Effector CD4-positive, alpha-beta T cell (primary cell): ENCODE measurements at places on chromosomes 1 and 21.

DNA sequence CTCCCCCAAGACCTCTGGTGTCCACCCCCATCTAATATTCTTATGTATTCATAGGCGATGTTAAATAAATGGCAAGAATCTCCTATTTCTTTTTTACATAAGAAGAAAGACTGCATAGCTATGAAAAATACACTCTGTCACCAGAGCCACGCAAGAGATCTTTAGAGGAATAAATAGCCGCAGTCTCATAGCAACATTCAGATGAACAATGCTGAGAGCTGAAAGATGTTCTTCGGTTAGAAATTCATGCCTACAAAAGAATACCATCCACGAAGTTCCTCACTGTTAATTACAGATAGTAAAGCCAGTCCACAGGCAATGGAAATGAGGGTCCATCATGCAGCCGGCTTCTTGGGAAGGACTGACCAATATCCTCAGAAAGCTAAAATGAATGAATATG, 76.0 kb upstream of the SOD1 start:
- no peak for DNase-seq

DNA sequence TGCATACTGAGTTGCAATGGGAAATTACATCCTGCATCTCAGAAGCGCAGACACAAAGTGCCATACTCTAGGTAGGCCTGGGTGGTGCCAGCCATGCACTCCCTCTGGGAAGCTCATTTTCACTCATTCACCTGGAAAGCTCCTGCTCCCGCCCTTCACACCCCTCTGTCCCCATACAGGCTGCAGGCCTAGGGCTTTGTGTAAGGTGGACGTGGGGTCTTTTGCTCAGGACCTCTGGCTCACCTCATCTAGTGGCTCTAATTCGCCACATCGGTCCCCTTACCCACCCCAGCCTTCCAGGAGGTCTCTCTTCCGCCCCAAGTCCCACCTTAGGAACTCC, 751 bp downstream of the MRPS15 start:
- DNase-seq, result no peak

DNA sequence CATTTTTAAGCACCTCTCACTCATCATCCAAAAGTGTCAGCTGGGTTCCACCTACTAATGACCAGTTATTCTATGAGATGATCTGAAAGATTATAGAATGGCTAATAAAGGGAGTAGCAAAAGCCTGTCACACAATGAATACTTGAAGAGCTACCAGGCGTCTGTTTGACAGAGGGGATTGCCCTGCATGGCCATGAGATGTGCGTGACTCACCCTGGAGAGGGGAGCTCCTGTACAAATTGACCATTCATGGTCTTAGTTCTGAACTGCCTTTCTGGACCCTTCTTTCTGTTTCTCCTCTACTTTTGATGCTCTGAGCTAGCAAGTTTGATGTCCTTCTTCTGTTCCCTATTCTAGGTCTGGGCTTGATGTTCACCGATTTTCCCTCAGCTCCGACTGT, 85.2 kb upstream of the ABCD3 start:
- DNase-seq, result no peak

DNA sequence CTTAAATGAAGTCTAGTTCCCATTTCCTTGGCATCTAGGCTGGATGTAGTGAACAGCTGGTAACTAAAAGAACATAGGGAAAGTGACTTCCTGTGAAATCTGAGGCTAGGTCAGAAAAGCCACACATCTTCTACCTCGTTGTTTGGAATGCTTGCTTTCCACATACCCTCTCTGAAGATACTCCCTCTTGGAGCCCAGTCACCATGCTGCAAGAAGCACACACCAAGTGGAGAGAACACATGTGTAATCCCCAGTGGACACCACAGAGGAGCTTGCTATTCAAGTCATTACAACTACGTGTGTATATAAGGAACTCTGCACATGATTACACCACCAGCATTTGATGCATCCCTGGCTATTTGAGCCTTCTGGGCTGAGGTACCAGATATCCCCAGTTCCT, 125.9 kb downstream of the RGS21 start:
- DNase-seq, result no peak

DNA sequence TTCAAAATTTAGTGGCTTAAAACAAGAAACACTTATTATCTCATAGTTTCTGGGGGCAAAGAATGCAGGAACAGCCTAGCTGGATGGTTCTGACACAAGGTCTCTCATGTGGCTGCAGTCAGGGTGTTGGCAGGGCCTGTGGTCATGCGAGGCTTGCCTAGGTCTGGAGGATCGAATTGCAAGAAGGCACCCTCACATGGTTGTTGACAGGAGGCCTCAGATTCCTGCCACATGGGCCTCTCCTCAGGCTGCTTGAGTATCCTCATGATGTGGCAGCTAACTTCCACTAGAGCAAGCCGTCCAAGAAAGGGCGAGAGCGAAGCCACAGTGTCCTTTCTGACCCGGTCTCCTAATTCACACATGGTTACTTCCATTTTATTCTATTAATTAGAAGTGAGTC, 6.2 kb upstream of the NRIP1 start:
- no peak for DNase-seq

DNA sequence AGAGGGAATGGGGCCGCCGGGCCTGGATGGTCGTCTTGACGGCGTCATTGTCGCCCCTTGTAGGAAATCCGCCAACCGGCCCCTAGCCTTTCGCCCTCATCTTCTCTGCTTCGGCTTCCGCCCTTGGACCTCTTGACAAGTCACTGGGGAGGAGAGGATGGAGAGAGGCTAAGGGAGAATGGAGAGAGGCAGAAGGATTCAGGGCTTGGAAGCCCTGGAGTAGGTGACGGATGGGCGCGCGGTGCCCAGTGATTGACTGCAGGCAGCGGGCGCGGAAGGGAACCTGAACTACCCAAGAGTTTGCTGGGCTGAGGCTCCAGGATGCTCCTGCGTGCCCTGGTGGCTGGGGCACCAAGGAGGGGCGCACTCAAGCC, 651 bp downstream of the PDE4B start:
- no peak for DNase-seq

DNA sequence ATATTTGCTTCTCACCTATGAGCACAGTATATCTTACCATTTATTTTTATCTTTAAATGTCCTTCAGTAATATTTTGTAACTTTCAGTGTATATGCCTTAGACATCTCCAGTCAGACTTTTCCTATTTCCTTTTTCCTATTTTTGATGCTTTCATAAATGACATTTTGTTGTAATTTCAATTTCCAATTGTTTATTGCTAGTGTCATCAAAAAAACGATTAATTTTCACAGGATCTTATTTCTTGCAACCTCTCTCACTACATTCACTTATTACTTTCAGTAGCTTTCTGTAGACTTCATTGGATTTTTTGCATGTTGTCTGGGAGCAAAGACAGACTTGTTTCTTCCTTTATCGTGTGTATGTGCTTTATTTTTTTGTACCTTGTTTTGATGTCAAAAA, 602.4 kb downstream of the AJAP1 start:
- DNase-seq, result no peak

DNA sequence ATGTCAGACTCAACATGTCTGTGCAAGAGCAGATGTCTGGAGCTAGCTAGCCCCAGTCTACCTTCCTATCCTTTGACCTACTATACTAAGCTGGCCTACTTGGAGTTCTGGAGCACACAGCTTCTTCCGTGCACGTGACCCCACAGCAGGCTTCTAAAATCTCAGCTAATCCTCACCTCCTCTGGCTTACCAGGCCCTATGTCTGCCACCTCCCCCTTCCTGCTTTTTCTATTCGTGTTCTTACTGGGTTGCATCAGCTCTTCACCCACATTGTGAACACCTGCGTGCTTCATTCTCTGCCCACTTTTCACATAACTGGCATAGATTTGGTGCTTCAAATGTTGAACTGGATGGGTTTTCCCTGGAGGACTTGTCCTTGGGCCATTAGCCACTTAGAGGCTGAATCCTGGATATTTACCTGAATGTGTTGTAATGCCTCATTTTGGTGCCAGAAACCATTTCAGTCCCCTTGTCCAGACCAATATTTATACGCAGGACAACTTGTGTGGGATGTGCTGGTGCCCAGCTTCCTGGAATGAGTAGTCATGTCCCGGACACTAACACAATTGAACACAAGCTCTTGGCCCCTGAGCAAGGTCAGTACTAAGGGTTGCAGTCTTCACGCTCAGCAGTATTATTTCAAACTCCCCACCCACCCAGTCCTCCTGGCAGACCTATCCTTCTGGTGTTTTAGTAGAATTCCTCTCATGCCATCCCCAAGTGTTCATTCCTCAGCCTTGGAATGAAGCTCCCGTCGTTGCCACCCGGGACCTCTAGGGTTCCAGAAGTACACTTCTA, 24.0 kb downstream of the TENT5C start:
- no peak for DNase-seq

GRCh38 chr1:203282720-203283542, 22.4 kb upstream of the BTG2 start:
- DNase-seq, result no peak

GRCh38 chr1:5928714-5929400, 63.4 kb downstream of the NPHP4 start:
- DNase-seq, result no peak

GRCh38 chr1:21289700-21290545, at the start of gene ECE1:
ECE1 (minus strand) TSS chr1:21290463; CDS start chr1:21290414, 49 bp downstream.
- peak; percentile 45 for DNase-seq

- no peak for DNase-seq
Measured at GRCh38 chr1:214370615-214371014, 89.7 kb downstream of the SMYD2 start.

DNA sequence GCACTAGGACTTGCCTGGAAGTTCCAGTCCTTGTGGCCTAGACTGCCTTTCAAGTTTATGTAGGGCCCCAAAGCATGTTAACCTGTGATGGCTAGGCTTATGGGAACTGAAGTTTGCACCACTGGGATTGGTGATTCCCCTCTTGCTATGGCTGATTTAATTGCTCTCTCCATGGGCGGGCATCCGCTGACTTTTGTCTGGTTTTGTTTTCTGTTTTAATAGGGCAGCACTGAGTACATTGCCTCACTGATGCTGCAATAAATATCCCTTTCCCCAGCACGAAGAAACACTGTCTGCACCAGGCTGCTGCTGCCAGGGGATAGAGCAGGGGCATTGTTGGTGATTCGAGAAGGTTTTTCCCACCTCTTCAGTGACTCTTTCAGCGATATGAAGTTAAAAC, 73.3 kb upstream of the PDE4B start:
- DNase-seq, result no peak

DNA sequence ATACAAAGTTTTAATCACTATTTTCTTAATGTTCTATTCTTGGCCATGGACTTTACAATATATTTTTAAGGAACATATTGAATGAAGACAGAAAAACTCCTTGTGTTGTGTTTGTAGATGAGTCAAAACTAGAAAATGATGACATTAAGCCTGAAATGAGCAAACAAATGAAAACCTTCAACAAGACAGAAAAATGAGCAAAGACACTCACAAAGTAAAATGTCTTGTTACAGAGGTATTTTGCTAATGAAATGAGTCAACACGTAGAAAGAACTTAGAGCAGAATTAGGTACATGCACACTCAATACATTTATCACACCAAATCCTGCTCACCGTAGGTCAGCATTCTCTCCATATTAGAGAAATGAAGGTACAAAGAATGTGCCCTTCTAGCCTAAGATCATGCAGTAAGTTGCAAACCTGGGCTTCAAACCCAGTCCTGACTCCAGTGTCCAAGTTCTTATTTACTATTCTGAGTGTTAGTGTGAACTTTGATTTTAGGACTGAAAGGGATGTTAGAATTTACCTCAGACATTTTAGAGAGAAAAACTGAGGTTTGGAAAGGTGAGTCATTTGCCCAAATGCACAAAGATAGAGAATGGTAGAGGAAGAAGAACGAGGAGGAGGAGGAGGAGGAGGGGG, 133.9 kb upstream of the SGIP1 start:
- no peak for DNase-seq

DNA sequence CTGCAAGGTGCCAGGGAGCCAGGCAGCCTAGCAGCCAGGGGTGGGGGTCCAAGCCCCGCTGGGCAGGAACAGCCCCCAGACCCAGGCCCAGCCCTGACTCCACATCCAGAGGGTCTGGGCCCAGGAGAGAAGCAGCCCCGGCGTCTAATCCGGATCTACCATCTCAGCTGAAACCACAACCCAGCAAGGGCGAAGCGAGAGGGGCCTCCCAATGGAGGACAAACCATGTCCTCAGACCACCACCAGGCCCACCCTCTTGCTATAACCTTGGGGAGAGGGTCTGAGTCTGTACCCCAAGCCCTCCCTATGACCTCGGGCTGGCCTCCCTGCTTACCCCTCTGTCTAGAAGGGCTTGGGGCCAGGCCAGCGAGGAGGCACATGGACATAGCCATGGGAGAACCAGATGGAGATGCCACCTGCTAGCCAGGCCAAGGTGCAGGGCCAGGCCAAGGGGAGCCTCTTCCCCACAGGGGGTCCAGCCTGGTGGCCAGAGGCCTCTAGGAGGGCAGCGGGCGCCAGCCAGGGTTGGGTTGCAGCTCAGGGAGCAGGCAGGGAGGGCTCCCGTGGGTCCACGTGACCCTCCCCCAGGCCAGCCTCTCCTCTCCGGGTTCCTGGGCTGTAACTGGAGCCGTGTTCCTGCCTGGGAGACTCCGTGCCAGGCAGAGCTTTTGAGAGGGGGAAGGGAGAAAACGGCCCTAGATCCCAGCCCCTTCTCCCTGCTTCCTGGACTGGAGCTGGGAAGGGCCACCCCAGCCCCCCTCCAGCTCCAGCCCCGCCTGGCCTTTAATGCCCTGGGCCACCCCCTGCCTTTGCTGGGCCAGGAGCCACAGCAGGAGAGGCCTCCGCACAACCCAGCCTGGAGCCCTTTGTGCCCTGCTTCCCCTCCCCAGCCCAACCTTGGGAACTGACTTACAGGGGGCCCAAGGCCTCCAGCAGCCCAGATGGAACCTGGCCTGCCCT, 2.5 kb downstream of the WNT9A start:
- no peak for DNase-seq

- no peak for DNase-seq
Measured at GRCh38 chr1:200883118-200883517, 10.3 kb downstream of the GPR25 start.

DNA sequence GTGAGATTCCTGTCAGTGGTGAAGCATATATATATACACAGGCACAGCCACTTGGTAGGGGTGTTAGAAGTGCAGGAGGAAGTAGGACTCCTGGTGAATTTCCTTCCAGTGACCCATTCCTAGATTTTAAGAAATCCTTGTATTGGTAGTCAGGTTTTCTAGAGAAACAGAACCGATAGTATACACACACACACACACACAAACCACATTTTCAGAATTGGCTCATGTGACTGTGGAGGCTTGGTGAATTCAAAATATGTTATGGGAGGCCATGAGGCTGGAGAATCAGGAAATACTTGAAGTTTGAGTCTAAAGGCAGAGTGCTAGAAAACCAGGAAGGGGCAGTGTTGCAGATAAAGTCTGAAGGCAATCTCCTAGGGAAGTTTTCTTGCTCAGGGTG, 114.2 kb downstream of the FCRL5 start:
- DNase-seq, result no peak
